ENCODE measurements at places on chromosomes 7 and 10.
A peak's percentile ranks its signal among the peaks of the same experiment; 100 is the strongest.

DNA sequence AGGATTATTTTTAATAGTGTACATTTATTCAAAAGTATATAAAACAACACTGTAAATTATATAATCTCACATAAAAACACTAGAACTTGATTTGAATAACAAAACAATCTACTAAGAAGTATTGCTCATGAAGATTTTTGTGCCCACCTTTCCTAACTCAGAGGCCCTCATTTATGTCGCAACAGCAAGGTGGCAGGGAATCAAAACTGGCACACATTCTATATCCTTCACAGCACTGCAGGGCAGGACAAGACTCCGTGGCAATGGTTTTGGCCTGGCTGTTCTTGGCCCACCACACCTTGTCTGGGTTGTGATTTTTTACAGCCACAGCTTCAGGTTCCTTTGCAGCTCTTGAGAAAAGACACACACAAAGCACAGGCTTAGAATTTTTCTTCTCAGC, 3.4 kb upstream of the CUZD1 start:
- DNase-seq = no peak

DNA sequence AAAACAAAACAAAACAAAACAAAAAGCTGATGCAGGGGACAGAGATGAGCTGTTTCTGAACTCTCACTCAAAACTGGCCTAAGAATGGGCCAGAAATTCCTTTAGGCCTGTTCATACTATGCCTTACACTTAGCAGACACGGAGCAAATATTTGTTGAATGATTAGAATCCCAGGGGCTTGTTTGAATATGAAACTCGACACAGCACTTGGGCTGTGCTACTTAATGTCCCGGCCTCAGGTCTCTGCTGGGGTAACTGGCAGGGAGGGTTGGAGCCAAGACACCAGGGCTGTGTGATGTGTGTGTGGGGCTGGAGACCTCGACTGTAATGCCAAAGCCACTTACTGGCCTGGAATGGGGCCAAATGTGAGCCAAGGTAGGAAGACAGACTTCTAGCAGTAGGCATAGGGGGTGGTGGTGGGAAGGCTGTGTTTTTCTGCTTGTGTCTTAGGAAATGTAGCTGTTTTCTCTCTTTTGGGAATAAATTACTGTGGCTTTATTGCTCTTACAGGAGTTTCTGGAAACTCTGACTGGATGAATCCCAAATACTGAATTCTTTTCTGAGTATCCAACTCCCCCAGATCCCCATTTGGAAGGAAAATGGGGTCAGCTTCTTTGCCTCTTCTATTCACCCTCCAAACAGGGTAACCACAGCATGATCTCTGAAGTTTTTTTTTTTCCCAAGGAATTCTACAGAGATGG, 66.7 kb downstream of the EMX2 start:
- no peak for DNase-seq

- DNase-seq = no peak
Measured at GRCh38 chr7:84722086-84722485, 464.8 kb downstream of the SEMA3D start.

DNA sequence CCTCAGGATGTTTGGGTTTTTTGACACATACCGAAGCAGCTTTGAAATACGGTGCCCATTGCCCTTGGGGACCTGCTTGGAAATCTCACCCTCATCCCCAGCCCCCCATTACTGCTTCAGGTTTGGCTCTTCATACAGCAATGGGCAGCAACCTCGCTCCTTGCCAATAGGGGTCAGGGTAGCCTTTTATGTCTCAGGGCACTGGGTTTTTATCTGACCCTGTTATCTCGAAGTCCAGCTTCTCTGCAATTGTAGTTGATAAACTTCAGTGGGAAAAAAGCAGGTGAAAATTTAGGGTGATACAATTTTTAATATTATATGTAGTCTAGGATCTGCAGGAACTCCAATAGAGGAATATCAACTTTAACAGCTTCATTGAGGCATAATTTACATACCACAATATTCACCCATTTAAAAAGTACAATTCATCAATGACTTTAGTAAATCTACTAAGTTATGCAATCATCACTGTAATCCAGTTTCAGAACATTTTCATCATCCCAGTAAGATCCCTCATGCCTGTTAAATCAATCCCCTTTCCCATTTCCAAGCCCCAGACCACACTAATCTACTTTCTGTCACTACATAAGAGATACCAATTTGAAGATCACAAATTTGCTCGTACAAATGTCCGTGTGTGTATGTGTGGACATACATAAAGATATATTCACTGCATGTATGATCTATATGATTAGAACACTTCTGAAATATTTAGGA, 386.2 kb downstream of the KCNMA1 start:
- no peak for DNase-seq

DNA sequence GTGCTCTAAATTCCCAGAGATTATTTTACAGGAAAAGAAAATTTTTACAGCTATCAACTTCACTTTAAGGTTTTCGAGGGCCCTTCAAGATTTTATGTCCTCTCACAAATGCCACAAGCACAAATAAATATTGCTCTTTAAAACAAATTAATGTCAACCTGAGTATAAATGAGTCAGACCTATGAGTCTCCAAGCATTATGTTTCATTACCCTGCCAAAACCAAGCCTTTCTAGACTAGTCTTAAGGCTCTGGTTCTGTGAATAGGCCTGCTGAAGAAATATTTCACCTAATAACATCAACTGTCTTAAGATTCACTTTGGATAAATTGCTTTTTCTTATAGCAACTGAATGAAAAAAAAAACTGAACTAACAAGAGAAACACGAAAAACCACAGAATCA, 153.0 kb downstream of the PDE1C start:
- DNase-seq = no peak

GRCh38 chr7:25358926-25359325, 130.6 kb upstream of the NPVF start:
- DNase-seq = no peak

GRCh38 chr10:27720529-27720928, 25.1 kb downstream of the MKX start:
- no peak for DNase-seq

DNA sequence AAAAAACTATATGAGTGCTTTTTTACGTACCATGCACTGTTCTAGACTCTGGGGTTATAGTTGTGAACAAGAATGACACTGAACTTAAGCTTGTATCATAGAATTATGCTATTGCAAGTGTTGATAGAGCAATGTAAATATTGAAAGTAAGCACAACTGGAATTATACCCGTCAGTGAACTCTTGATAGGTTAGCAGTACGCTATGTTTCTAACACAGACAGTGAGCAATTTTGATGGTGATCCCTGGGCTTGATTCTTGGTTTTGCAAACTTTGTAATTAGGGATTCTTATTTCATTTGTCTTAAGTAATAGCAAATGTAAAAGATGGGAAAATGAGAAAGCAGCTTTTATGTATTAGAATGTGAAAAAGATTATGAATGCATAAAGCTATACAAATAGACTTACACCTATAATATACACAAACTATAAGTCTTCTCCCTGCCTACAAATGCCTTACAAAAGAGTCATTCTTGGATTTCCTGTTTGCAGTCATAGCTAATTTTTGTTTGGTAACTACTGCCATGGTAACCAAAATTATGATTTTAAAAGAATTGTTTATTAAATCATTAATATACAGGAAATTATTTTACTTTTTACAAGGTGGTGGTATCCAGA, 6.7 kb downstream of the TES start:
- no peak for DNase-seq

DNA sequence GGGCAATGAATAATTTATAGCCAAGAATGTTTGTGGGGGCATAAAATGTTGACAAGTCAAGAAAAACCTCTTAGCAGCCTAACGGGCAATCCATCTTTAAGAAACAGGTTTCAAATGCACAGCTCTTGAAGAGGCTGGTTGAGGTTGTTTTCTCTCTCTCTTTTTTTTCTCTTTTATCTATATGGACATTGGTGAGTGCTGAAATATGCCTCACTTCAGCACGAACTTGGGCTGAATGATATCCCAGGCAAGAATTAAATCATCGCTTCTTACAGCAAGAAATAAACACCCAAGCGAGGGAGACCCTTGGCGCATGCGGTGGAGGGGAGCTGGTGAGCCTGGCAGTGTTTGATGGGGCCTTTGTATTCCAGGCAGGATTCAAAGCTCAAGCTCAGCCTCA, 160.9 kb downstream of the OAT start:
- DNase-seq = no peak

GRCh38 chr10:79328737-79329504, 18.3 kb upstream of the PPIF start:
- DNase-seq = no peak

- DNase-seq = no peak
Measured at GRCh38 chr7:152341039-152341913, 94.5 kb downstream of the KMT2C start.

DNA sequence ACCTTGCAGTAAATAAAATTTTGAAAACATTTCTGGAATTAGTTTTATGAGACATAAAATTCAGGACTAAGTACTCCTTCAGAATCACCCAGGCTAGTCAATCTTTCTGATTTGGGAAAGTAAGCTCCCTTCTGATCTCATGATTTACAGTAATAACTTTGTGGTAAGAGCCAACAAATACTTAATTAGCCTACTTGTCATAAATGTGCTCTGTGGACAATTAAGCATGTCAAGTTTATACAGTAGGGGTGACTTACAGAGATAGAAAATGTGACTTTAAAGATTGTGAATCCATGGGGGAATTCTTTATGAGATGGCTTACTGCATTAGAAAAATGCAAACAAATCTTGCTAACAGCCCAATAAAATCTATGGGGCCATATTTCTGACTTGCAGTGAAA, 616.9 kb upstream of the GHITM start:
- DNase-seq = no peak

DNA sequence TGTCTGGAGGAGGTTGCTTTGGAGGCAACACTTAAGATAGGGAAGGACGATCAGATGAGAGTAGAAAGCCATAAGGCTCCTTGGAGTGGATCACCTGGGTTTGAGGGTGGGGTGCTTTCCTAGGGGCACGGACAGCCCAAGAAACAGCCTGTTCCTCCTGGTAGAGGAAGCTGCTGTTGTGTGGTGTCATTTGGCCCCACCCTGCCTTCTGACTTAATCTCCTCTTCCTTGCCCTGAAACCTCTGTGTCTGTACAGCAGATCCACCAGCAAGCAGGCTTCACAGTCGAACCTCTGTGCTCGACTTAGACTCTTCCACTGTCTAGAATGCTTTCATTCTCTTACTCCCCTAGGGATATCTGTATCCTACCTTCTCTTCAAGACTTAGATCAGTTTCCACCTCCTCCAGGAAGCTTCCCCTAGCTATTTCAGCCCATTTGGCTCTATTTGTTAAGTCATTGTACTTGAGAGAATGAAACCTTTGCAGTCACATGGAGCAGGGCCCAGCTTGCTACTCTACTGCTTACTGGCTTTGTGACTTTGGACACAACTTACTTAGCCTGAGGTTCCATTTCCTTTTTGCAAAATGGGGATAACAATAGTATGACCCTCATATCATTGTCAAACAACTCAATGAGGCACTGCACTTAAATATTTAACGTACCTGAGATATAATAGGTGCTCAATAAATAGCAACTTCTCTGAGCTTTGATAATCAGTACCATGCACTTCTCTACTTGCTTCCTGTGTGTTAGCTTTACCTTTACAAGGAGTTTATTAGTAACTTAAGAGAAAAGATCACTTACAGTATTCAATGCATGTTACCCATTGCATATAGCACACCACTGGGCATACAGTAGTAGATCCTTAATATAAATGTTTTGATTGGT, 5.0 kb downstream of the MXI1 start:
- DNase-seq = no peak

DNA sequence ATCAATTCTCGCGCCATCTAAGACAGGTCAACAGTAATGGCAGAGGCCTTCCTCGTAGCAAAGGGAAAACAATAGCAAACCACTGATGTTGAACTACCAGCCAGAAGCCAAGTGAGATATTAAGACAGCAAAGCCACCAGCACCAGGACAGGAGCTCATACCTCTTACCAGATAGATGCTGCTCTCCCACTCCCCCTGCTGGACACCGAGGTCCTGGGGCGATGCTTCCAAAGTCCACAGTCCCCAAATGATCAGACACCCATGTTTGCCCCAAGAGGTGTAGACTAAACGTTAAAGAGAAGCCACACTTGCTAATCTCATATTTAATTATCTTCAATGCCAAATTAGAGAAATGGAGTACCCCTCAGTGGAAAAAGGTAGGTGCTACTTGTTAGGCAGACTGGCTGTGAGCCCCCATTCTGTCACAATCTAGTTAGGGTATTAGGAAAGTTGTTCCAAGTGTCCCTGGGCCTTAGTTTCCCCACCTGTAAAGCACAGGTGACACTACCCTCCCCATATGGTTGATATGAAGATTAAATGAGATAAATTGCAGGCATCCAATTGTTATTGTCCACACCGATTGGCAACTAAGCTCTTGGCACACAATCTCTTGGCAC, 39.9 kb downstream of the TOMM7 start:
- peak; percentile 17 for DNase-seq

GRCh38 chr7:131161103-131161502, 166.6 kb upstream of the MKLN1 start:
- DNase-seq = no peak

DNA sequence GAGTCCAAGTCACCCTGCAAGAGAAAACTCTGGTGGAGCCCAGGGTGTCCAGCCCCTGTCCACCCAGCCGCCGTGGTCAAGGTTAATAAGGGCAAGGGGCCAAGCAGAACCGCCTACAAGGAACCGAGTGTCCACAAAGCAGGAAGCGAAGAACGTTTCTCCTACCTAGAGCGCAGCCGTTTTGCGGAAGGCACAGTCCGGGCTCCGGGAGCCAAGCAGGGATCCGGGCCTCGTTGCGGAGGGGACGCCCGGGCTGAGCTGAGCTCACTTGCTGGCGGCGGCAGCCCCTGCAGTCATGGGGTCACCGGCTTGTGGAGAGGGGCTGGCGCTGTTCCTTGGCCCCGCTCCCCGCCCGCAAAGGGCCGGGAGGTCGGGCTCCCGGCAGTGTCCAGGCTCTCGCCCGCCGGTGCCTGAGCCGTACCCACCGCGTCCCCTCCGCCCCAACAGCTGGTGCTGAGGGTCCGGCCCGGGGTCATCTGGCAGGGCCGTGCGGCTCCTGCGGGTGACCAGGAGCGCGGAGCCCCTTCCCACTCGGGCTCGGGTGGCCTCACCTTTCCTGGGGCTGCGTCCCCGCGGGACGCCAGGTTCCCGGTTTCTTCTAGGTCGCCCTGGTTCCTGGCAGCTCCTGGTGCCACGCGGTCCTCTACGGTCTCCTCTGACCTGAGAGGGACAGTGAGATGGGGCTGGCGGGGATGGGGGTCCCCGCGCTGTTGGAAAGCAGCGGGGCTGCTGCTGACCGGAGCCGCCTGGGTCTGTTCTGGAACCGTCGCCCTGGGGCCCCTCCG, 14.0 kb upstream of the ZNF273 start:
- no peak for DNase-seq

GRCh38 chr10:30185341-30185740, 126.0 kb upstream of the JCAD start:
- DNase-seq = no peak

- DNase-seq = no peak
Measured at GRCh38 chr7:23852988-23853387, 143.0 kb downstream of the STK31 start.

DNA sequence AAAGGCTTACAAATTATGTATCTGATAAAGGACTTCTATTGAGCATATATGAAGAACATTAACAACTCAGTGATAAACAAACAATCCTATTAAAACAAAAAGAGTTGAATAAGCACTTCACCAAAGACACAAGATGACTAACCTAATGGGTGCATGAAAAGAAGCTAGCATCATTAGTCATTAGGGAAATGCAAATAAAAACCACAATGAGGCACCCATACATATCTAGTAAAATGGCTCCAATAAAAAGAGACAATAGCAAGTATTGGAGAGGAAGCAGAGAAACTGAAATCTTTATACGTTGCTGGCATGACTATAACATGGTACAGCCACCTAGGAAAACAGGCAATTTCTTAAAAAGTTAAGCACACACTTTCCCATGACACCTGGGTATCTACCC, 77.6 kb upstream of the ZMIZ1 start:
- DNase-seq = no peak

All from activated CD8-positive, alpha-beta memory T cell treated with anti-CD3 and anti-CD28 coated beads for 1 hour (primary cell).